ENCODE measurements at places on chromosomes 1 and 21.

DNA sequence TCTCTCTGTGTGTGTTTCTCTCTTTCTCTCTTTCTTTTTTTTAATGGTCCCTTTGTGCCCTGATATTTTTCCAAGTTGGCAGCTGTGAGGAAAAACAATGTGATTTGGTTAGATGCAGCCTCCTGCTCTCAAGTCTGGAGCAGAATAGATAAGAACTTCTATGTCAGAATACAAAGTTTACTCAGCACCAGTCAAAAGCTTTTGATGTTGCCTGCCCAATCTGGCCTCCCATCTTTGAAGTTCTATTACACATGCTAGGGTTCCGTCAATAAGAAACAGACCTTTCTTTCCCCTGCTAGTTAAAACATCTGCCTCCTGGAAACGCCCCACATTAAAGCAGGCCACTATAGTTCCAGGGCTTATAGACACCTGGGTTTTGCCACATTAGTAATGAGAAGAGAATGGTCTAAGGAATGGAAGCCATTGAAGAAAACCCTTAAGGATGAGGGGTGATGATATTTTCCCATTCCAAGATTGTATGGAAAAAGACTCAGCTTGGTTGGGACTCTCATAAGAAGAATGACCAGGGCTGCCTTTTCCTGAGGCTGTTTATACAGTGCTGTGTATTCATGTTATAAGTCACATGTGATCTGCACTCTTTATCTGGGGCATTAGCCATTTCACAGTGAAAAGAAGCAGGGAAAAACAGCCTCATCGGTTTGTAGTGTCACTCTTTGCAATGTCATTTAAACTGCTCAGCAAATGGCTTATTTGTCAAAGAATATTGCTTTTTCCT is 414.7 kb upstream of the PROX1 start:
- DNase-seq: no peak

- no peak for DNase-seq
Measured at GRCh38 chr1:21283524-21283923, 6.7 kb downstream of the ECE1 start.

- no peak for DNase-seq
Measured at GRCh38 chr21:27380303-27380702, 413.4 kb upstream of the ADAMTS5 start.

DNA sequence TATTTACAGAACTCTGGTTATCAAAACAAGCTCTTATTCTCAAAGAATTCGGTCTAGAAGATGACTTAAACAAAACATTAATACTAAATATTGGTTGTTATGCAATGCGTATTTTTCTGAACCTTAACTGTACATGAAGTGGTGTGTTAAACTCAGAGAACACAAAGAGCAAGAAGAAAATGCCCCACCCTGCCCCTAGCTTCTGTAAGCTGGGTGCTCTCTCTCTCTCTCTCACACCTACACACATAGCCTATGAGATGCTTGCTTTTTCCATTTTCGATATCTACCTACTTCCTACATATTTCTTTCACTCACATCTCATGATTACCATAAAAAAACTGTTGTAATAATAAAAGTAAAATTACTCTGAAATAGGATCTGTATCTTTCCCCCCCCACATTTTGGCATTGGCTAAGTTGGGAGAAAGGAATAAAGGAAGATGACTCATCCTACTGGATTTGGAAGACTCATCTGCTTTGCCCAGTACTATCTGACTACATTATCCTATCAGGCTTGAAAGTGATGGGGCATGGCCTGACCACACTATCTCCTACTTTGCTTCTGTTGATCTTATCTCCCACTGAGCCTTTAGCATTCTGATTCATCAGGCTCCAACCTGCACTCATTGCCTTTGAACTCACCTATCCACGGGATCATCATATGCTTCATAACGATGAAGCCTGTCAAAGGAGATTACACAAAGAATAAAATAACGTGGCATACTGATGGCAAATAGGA is 2.9 kb downstream of the CRYZ start:
- DNase-seq: peak; percentile 38

DNA sequence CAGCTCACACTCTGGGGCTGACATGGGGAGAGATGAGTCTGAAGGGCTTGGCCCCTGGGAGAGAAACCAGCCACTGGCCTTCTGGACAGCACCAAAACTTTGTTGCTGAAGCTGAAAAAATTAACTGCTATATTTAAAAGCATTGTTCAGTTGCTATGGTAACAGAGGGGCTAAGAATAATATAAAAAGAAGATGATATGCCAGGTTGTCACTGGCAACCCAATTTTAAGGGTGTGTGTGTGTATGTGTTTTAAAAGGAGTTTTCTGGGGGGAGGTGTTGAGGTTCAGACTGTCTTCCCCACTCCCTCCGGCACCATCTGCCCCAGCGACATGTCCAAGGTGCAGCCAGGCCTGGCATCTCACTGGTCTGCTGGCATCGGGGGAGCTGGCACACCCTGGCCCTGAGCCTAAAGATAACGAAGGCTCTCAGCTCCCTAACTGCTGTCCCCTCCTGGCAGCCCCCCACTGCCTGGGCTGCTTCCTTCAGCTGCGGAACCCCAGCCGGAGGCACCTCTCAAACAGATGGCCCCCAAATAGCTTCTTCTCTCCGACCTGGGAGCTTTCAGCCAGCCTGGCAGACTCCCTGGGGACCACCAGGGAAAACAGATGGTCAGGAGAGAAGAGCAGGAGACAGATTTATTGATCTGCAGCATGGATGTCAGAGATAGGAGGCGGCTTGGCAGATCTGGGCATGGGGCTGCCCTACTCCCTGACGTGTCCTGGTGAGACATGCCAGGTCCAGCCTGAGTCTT is 203.9 kb downstream of the HIVEP3 start:
- no peak for DNase-seq

DNA sequence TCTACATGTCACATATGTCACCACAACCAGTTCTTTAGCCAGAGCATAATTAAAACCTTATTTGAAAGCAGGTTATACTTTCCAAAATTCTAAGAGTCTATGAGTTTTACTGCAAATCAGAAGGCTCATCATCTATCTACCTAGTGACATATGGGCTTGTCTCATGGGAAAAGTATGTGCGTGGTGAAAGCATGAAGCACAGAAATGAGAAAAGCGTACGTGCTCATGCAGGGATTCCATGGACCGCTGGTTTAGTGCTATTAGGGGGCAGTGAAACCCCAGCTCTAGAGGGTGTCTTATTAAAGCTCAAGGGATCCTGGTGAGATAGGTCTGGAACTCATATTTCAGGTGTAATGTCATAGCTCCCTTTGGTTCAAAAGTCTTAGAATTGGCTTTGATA is 50.2 kb downstream of the FAM163A start:
- DNase-seq: no peak

GRCh38 chr21:14589855-14590563 is 43.9 kb upstream of the SAMSN1 start:
- no peak for DNase-seq

DNA sequence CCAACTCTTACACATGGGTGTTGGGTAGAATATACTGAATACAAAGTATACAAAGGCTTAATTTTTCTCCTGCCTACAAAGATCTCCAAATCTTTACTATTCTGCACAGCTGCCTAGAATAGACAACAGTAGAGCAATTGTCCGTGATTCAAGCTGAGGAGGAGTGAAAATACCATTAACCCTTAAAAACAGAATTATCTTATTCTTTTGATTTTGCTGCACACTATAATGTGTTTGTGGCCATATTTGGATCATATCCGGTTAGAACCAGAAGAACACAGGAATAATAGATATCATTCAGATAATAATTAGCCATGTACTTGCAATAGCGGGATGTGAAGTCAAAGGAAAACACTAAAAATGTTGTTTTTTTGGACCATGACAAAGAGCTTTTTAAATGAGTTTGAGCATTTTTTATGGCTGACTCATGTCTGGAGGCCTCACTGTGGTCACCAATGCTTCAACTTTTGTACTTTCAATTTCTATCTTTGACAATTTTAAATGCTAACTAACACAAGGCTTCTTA is 197.6 kb upstream of the FOXD3 start:
- DNase-seq: peak; percentile 86

DNA sequence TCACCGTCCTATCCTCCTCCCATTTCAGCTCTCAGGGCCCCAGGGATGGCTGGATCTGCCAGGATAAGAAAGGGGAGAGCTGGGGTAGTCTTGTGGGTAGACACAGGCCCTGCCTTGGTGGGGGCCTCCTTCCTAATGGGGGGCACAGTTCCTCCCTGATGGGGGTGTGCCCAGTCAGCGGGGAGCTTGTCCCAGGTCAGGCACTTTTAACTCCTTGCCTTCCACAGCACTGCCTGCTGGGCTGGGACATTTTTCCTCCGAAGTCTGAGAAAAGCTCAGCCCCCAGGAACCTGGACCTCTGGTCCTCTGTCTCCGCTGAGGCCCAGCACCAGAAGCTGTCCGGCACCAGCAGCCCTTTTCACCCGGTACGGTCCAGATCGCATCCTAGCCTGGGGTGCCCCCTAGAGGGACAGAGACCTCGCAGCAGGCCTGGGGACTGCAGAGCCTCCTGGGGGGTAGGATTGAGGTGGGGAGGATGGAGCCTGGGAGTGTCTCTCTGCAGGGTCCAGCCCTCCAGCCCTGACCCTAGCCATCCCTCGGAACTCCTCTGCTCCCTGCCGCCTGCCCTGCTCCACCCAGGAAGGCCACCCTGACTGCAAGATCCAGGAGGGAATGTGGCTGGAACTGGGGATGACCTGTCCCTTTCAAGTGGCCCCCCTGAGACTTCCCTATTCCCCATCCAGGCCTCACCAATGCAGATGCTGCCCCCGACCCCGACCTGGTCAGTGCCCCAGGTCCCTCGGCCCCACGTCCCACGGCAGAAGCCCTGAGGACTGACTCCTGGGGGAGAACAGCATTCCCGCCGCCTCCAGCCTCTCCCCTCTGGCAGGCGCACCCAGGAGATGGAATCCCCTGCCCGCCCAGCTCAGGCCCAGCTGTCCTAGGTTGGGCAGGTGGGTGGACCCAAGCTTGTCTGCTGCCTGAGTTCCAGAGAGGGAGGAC is 12.0 kb downstream of the MIIP start:
- DNase-seq: peak; percentile 38

DNA sequence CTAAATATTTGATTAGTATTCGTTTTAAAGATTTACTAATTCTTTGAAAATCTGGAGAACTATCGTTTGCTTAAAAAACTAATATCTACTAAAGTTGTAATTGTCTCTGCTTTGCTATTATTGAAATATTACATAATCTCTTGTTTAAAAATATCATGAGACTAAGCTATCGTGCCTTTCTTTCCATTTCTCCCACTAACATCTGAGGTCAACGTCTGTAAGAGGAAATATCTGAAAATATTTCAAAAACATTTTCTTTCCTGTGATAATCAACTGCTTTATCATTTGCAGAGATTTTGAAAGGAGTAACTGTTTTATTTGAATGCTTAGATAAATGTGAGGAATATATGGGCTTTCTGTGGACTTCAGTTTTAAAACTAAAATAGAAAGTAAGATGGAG is 694.1 kb downstream of the USP25 start:
- no peak for DNase-seq

DNA sequence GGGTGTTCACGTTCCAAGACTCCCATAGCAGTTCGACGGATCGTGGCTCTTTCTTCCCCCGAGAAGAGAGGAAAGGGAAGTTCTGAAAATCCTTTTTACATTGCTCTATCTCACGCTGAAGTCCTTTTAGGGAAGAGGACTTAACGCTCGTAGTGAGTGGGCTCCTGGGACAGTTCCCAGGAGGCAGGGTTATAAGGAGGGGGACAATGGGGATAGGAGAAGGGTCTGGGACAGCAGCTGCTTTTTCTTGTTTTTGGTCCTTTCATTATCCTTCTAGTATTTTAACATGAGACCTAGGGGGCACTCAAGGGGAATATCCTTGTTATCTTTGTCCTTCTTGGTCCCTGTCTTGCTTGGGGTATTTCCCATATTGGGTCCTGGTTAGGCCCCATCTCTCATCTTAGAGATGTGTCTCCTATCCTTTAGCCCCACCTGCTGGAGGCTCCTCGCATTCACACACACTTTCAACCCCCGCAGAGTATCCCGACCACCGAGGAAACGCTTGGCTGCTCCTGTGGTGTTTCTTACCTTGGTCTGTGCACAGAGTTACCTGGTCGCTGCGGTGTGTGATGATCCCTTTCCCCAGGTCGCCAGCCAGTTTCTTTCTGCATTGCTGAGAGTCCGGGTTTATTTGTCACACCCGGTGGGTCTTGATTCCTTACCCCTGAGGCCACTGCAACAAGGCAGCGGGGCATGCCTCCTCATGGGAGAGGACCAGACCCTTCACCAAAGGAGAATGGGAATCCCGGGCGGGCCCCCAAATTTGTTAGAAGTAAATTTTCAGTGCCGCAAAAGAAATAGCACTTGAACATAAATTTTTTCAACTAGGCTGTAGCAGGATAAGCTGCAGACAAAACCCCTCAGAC is 29.7 kb downstream of the SCCPDH start:
- peak; percentile 72 for DNase-seq

DNA sequence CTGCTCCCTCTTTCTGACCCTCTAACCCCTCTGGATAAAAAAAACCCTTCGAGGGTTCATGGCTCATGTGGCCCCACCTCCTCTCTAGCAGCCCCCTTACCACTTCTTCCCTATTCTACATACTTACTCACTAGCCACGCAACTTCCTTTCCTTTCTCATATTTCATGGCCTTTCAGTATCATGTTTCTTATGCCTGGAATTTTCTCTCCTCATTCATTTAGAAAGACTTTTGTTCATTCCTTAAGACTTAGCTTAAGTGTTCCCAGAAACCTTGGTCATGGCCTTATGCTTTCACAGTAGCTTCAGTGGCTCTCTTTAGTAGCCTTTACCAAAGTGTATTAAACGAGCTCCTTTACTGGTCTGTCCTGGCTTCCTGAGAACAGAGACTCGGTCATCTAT is 6.1 kb downstream of the ACP6 start:
- no peak for DNase-seq

DNA sequence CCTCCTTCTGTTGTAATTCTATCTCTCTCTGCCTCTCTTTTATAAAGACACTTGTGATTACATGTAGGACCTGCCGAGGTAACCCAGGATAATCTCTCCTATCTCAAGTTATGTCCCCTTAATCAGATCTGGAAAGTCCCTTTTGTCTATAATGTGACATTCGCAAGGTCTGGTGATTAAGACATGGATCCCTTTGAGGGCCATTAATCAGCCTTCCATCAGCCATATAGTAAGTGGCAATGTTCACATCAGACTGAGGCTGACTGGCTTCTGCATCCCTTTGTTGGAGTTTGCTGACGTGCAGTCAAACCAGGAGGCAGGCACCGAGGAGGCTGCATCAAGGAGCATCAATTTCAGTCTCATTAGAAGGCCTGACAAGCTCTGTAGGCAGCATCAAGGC is 209.6 kb downstream of the BACH1 start:
- no peak for DNase-seq

DNA sequence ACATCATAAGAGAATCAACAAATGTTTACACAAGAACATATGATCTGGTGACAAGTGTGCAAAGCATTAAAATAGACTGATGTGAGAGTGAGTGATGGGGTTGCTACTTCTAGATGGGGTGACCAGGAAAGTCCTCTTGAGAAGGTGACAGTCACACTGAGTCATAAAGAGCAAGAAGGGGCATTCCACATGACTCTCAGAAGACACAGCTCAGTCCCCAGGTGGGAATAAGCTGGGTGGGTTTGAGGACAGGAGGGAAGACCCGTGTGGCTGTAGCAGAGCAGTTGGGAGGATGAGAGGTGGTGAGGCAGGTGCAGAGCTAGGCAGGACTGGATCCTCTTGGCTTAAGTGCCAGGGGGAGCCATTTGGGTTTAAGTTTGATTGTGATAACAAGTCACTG is 53.1 kb downstream of the TNR start:
- no peak for DNase-seq

GRCh38 chr1:211739671-211740411 is 64.4 kb upstream of the NEK2 start:
- no peak for DNase-seq
